ENCODE measurements at places on chromosomes 3 and 15.

DNA sequence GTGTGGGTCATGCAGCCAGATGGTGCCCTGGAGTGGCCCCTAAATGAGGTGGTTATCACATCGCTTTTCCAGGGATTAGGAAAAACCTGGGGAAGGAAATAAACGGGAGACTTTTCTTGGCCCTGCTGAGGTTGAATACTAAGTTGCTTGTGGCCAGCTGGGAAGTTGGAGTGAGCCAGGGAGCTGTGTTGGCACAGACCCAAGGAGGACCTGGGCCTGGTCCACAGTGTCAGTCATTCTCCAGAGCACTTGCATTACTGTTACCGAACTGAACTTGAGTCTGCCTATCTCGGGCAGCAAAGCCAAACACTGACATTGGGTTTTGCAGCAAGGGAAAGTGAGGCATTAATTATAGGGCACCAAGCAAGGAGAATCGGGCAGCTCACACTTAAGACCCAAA is 339.0 kb downstream of the GABRB3 start:
- DNase-seq = no peak

GRCh38 chr15:60513676-60514075 is 34.7 kb upstream of the ICE2 start:
- DNase-seq = no peak

GRCh38 chr15:39918688-39919385 is 1.2 kb downstream of the GPR176 start:
- no peak for DNase-seq

DNA sequence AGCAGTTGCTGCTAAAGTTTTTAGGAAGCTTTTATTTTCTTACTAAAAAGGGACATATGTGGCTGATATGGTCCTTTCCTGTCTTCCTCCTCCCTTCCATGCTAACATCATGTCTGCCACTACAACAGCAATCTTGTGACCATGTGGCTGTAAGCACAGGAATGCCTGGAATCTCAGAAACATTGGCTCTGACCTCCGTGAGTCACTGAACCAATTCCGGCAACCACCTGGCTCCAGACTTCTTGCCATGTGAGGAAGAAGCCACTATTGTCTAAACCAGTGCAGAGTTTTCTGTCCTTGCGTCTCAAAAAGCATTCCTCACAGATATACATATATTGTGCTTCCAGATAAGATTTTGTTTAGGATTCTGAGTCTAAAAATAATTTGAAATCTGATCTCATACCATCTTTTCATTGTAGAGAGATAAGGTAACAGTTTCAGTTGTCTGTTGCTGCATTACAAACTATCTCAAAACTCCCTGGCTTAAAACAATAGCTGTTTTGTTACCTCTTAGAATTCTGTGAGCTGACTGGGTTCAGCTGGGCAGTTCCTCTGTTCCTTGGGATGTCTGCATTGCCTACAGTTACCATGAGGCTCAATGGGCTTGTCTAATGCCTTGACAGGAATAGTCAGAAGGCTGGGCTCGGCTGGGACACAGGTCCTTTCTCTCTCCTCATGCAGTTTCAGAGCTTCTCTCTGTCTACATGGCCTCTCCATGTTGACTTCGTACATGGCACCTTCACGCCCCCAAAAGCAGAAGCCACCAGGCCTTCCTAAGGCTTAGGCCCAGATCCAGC is 77.3 kb upstream of the MAGI1 start:
- DNase-seq = no peak

GRCh38 chr15:79090487-79091203 is at the start of gene RASGRF1:
TSS of gene RASGRF1 (minus strand) at chr15:79090780. CDS start at chr15:79090498, 282 bp downstream.
- no peak for DNase-seq

DNA sequence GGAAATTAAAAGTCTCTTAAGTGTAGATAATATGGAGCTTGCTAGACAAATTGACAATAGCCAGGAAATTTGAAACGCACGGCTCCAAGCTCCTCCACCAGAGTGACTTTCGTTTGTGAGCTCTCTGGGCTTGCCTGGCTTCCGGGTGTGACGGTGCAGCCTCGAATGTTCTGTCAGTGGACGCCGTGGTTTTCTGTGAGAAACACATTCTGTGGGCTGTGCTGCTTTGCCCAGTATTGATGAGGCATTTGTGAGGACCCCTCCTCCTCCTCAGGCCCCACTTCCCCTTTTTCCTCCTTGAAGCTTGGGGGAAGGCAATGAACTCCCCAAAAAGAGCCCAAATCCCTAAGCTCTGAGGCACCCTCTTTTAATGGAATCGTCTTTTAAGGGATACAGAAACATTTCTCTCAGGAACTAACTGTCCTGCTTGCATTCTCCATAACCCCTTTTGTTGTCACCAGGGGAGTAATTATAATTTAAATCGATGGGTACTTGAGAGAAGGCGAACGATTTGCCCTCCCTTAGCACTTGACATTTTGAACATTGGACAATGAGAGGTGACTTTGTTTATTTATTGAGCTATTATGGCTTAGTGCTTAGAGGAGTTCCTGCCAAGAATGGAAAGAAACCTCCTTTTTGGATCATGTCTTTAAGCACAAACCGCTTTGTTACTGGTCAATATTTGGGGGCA is 40.8 kb downstream of the POLR2M start:
- peak; percentile 10 for DNase-seq

DNA sequence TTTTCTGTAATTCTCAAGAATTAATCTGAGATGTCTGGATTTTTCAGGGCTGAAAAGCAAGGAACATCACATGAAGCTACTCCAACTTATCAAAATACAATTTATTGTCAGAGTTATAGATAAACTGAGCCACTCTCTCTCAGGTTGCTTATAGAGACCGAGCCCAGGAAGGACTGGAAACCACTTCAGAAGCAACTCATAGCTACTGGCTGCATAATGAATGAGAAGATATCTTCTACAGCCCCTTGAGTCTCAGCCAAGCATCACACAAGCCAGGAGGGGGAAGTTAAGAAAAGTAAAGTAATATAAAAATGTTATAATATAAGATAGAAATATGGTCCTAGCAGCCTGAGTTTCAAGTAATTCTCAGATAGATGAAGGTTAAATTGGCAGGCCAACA is 186.0 kb downstream of the TNIK start:
- DNase-seq = no peak

DNA sequence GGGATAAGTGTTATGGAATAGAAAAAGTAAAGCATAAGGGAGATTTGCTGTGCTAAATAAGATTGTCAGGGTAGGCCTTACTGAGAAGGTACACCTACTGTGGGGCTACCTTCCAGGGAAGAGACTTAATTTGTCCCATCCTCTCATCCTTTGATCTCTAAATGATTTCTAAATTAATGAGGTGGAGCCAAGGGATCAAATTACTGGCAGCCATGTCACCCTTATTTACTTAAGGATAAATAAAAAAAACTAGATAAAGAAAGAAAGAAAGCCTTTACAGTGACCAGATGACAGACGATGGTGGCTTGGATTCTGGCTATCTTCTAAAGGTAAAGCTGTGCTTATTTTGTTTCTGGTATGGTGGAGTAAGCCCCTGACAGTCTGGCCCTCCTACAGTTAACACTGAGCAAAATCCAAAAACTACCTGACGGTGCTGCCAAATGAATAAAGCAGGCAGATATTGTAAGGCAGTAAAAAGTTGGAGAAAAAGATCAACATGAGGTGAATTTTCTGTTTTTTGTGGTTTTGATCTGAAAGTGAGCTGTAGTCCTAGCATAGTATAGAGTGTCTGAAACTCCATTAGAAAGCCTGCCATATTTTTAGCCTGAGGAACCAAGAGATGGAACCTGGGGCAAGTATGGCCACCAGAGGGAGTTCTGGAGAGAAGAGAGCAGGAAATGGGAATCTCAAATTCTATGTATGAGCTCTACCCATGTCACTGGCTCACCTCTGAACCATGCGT is 285.1 kb upstream of the MANF start:
- peak; percentile 33 for DNase-seq

DNA sequence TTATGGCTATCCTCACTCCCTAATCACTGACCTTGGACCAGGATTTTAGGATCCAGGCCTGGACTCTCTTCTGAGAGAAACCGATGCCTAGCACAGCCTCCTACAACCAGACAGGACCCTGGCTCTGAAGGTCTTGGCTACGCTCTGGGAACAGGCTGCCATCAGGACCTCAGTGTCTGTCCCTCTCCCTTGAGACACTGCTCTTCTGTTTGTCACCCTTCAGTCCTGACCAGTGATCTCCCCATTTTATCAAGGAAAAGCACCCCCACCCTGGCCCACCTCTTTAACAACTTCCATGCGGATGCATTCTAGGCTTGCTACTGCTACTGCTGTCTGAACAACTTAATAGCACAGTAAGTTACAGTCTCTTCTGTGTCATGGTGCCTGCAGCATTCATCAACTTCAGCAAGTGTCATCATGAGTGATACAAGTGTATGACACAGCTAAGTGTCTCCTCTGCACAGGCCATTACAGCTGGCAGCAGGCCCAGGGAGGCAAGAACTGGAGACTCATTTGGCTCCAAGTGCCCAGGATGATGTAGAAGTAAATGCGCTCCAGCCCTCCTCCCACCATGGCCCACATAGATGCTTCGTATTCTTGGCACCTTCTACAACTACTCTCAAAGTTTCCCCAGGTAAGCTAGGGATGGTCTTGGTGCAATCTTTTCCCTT is 302.4 kb downstream of the EPHB1 start:
- no peak for DNase-seq

DNA sequence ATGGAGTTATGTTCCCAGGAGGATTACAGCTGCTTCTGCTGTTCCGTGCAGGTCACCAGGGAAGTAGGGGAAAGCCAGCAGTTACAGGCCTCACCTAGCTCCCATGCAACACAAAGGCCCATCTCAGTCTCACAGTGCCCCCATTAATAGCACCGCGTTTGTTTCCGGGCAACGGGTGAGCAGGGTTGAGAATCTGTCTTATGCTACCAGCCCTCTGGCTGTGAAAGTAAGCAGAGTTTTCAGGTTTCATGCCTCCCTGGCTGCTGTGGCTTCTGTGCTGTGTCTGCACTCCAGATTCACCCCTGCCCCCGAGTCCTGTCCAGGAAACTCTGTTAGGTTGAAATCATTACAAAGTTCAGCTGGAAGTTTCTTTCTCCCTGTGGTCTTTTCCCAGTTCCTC is 254.4 kb upstream of the GPR149 start:
- DNase-seq = no peak

- no peak for DNase-seq
Measured at GRCh38 chr15:77036537-77037387, 34.1 kb downstream of the TSPAN3 start.

DNA sequence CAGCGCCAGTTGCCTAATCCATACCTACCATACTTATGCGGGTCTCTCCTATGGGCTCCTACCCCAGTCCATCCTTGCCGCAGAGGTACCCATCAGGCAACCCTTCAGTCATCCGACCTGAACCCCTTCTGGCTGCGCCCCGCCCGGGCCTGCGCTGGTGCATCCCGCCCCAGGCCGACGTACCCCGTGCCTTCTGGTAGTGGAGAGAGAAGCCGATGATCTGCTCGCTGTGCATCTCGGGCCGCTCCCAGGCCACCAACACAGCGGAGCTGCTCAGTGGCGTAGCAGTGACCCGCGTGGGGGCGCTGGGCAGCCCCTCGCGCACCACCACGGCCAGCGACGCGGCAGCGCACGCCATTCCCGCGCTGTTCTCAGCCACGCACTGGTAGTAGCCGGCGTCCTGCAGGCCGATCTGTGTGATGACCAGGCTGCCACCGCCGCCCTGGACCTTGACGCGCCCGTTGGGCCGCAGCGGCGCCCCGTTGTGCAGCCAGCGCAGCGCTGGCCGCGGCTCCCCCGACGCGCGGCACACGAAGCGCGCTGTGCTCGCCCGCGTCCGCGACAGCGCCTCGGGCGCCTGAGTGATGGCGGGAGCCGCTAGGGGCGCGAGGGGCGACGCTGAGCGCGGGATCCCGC is 17.9 kb upstream of the IGDCC3 start:
- DNase-seq = no peak

GRCh38 chr3:49867400-49867799 is 2.3 kb downstream of the CAMKV start:
- DNase-seq = no peak

GRCh38 chr15:47484059-47484458 is 233.2 kb upstream of the SEMA6D start:
- no peak for DNase-seq

DNA sequence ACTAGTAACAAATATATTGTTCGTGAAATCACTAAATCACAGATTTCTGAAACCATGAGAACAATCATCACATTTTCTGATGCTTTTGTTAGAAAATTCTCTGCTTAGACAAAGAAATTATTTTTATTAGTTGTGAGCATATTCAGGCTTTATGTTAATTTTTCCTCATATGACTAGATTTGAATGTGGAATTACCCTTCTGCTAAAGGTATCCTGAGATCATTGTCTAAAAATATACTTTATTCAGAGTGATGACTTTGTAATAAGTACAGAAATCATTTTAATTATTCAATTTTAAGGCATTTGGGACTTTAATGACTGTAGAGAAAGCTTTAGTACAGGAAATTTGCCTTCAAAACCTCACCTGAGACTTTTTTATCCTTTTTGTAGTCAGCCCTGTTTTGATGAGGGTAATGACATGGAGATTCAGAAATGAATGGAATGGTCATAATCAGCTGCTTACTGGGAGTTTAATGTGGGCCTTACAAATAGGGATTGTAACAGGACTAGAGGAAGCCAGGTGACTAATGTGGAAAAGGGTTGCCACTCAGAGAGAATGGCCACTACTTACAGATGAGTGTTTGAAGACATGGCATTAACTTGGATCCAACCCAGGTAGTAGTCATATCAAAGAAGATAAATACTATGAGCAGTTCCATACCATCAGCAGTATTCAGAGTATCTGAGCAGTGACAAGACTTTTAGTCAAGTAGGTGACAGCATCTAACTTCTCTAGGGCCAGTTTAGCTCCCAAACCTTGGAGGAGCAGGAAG is 148.3 kb downstream of the MBNL1 start:
- DNase-seq = no peak

DNA sequence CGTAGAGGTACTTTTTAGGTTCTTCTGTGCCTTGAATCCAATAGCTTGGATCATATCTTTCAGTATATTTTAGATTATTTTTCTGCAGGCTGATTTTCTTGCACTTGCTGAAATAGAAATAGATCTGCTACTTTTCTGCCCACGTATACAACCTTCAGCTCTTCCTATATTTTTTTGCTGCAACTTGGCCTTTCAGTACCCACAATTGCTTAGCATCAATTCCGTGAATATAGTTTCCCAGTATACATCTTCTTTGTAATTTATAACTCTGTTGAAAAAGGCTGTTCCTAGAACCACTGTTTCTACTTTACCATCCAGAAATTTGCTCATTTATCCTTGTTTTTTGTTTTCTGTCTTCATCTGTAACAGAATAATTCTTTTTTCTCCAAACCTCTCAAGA is 36.2 kb downstream of the GTF2E1 start:
- peak; percentile 53 for DNase-seq

DNA sequence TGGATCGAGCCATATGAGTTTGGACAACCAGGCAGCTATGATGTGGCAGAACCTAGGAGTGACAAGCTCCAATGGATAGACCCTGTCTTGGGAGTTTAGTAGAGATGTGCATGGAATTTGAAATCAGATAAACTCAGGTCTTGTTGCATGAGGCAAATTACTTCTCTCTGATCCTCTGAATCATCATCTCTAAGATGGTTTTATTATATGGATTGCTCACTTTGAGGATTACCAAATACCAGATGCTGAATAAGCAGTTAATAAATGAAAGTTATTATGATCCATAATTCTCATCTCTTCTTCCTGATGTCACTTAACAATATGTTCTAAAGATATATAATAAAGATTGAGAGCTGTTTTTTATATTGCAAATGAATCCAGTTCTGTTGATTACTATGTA is 622.2 kb downstream of the NTRK3 start:
- DNase-seq = no peak

Measured in inflammatory macrophage treated with lipopolysaccharide for 4 hours (primary cell).